ENCODE measurements at places on chromosomes 7 and 10. TPM values are rescaled to one million over a fixed set of nuclear protein-coding genes. Genes with fewer than 3 reads are reported as not detected.

The ARHGEF35 gene
- total RNA-seq, result 6.0 TPM

DNA sequence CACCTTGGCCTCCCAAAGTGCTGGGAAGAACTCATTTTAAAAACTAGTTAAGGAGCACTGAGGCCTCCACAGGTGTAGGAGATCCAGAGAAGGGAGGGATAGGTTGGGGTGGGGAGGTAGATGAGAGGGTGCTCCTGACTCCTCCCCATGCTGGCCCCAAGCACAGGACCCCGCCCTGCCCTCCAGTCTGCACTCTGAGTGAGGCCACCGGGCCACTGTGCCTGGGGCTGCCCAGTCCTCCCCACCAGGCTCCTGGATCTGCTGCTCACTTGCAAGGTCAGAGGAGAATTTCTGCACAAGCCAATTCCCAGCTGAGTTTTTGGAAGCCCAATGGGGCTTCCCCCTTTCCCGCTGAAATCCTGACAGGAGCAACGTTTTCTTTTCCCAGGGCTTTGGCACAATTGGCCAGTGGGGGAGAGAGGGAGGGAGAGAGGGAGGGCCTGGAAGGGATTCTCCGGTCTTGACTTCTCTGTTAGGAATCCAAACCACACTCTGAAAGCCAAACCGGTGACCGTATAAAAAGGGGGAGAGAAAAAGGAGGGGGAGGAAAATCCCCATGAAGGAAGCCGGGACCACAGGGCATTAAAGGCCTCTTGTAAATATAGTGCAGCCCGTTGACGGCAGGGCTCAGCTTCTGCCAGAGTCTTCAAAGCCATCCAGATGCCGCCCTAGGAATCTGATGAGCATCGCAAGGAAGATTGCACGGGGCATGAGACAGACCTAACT is 116.2 kb downstream of the SH3PXD2A start:
- no peak for DNase-seq
- H3K4me1 ChIP-seq, result peaks cover 7% of the 10 kb centered on the region
- no peaks in the 10 kb centered on the region for H3K27me3 ChIP-seq
- H3K27ac ChIP-seq, result no peak overlapping the region
- H3K4me3 ChIP-seq, result no peak overlapping the region

The FAM204A gene
- total RNA-seq, result 53.6 TPM

- no peak overlapping the region for H3K4me3 ChIP-seq
- H3K27ac ChIP-seq, result peak overlapping the region; percentile 77
- H3K36me3 ChIP-seq, result peaks cover 39% of the 10 kb centered on the region
- H3K27me3 ChIP-seq, result no peaks in the 10 kb centered on the region
- peak; percentile 74 for DNase-seq
- H3K4me1 ChIP-seq, result peaks cover 38% of the 10 kb centered on the region
Observed at GRCh38 chr7:585229-585711, 65.6 kb upstream of the PDGFA start.

The HMX3 gene
- not detected for total RNA-seq

- no peak for DNase-seq
- no peaks in the 10 kb centered on the region for H3K4me1 ChIP-seq
- H3K27ac ChIP-seq, result no peak overlapping the region
- peaks cover 2% of the 10 kb centered on the region for H3K27me3 ChIP-seq
- H3K36me3 ChIP-seq, result no peaks in the 10 kb centered on the region
Observed at GRCh38 chr7:118202061-118202460, 18.1 kb downstream of the LSM8 start.

DNA sequence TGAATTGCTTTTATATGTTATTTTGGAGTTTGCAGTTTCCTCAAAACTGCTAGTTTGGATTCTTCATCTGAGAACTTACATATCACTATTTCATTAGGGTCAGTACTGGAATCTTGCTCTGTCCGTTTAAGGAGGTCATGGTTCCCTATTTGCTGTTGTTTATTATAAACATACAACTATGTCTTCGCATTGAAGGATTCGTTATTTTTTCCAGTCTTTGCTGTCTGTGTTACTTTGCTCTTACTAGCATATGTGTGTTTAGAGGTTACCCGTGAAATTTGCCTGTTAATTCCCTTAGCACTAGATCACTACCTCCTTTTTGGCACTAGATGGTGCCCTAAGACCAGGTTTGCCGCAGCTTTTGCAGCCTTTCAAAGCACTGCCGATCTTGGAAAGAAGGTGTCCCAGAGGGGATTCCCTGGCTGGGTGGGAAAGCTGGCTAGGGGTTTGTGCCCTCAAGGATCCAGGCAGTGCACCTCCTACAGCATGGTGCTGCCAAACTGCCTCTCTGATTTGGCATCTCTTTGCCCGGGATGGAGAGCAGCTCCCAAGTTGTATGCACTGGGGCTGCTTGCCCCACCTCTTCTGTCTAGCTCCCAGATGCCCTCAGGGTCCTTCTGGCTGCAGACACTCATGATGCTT is 103.1 kb upstream of the APBB1IP start:
- DNase-seq, result peak; percentile 68
- H3K36me3 ChIP-seq, result peaks cover 4% of the 10 kb centered on the region
- H3K27me3 ChIP-seq, result peaks cover 5% of the 10 kb centered on the region
